Aorta (tissue), 5 donors: ENCODE measurements at places on chromosomes 12 and 14. TPM values are rescaled to one million over a fixed set of nuclear protein-coding genes. Genes with fewer than 3 reads are reported as not detected.

Gene KCNC2
- total RNA-seq = not detected

Gene TAPBPL
- 29.3 TPM for total RNA-seq

Gene FOXA1
- not detected for total RNA-seq

Gene RPGRIP1
- total RNA-seq = 0.39 TPM

DNA sequence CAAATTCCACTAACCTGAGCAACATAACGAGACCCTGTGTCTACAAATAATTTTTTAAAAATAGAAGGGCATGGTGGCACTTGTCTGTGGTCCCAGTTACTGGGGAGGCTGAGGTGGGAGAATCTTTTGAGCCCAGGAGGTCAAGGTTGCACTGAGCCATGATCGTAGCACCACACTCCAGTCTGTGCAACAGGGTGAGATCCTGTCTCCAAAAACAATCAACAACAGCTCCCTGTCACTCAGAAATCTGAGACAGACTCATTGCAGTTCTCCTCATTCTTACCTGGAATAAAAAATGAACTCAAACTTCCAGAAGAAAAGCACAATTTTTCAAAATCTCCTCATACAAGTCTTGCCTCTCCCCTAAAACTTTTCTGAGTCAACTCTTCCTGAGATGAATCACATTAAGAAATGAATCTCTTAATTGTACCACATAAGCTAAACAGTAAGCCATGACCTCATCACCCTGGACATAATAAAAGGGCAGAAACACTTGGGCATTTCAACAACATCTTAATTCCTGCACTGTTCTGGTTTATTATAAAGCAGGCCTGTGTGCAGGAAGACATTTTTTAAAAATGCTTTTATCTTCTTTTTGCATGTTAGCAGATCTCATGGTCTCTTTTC, 214.3 kb upstream of the CDKN3 start:
- no peaks in the 10 kb centered on the region for H3K4me1 ChIP-seq
- no peaks in the 10 kb centered on the region for H3K27me3 ChIP-seq
- no peak for DNase-seq
- H3K27ac ChIP-seq = no peak overlapping the region

GRCh38 chr12:52655251-52655650, 3.2 kb upstream of the KRT2 start:
- no peaks in the 10 kb centered on the region for H3K36me3 ChIP-seq
- DNase-seq = no peak
- no peak overlapping the region for H3K4me3 ChIP-seq
- no peaks in the 10 kb centered on the region for H3K4me1 ChIP-seq

DNA sequence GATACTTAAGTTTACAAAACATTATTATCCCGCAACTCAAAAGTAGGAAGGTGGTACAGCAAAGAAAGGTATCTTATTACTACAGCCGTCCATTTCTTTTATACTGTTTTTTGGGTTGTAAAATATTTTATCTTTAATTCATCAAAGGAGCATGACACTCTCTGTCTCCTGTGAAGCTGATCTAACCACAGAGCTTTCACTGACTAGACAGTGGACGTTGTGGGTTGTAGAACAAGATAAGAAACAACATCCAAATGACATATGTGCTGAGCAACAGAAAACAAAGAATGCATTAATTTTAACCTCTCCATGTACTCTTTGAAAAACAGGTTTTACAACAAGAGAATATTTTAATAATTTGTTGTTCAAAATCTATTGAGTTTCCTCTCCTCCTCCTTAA, 195.9 kb upstream of the FBXO33 start:
- no peak overlapping the region for H3K27ac ChIP-seq
- DNase-seq = no peak
- H3K4me1 ChIP-seq = no peaks in the 10 kb centered on the region
- H3K36me3 ChIP-seq = no peaks in the 10 kb centered on the region

DNA sequence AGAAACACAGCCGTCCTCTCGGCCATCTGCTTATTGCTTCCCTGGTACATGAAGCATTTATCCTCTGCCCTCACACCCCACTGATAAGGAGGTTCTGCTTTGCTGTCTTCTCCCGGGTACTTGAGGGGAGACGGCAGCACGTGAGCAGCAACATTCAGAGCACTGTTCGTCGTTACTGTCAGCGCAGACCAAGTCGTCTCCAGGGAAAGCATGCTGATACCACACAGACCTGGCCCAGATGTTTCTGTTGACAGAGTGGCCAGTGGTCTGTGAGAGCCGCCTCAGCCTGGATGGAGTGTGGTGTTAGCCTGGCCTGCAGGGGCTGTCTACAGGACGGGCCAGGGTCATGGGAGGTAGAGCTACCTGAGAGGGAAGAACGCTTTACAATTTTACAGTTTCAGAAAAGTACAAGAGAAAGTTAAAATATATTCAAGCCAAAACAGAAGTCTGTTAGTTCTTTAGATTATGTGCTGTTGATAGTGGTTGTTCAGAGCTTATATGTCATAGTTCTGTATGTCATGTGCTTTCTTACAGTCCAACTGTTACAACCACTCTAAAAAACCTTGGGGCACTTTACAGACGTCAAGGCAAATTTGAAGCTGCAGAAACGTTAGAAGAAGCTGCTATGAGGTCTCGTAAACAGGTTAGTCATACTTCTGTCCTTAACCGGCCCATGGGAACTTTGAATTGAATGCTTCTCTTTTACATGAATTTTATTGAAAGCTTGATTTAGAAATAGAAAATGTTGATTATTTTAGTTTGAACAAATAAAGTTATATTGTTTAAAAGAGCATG, 38.2 kb downstream of the XRCC3 start:
- H3K27ac ChIP-seq = no peak overlapping the region
- no peaks in the 10 kb centered on the region for H3K27me3 ChIP-seq
- H3K36me3 ChIP-seq = peaks cover 18% of the 10 kb centered on the region
- H3K4me3 ChIP-seq = no peak overlapping the region
- no peaks in the 10 kb centered on the region for H3K4me1 ChIP-seq
- DNase-seq = peak; percentile 38
